Fibroblast of the aortic adventitia (primary cell): ENCODE measurements at places on chromosomes 13 and 19.

GRCh38 chr19:46107371-46107770 lies 17.1 kb downstream of the IGFL3 start:
- DNase-seq = peak; percentile 59

DNA sequence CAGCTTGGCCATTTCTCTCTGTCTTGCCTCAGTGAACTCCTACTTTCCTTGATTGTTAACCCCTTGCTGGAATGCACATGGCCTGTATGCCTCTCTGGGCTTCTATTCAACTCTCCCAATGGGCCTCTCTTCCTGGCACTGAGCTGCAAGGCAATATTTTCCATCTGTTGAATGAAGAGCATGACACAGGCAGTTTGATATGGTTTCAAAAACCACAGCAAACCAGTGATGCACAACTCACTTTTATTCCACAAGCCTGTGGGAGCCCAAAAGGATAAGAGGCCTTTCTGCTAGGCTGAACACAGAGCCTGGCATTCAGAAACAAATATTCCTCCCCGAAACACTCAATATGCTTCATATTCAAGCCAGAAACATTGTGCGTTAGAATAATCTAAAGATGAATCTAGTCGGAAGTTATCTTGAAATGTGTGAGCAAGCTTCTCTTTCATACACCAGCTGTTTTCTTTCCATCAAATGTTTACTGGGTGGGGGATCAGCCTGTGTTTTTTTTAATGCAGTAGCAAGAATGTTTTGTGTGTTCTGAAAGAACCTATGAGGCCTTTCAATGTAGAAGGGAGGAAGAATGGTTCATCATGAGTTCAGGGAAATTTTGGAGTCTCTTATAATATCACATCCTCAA lies 443.1 kb upstream of the SPRY2 start:
- DNase-seq = peak; percentile 77

- DNase-seq = peak; percentile 95
Measured at GRCh38 chr19:40221858-40222619, 3.9 kb upstream of the TTC9B start.

DNA sequence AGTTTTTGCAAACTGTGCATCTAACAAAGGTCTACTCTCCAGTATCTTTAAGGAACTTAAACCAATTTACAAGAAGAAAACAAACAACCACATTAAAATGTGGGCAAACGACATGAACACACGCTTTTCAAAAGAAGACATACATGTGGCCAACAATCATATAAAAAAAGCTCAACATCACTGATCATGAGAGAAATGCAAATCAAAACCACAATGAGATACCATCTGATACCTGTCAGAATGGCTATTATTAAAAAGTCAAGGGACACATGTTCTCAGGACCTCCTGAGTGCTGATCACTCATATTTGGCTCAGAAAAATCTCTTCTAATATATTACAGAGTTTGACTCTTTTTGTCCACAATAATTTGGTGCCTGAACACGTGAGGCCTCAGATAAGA lies 14.2 kb upstream of the LILRB1 start:
- no peak for DNase-seq

- DNase-seq = no peak
Measured at GRCh38 chr13:60275208-60275607, 111.5 kb upstream of the DIAPH3 start.

DNA sequence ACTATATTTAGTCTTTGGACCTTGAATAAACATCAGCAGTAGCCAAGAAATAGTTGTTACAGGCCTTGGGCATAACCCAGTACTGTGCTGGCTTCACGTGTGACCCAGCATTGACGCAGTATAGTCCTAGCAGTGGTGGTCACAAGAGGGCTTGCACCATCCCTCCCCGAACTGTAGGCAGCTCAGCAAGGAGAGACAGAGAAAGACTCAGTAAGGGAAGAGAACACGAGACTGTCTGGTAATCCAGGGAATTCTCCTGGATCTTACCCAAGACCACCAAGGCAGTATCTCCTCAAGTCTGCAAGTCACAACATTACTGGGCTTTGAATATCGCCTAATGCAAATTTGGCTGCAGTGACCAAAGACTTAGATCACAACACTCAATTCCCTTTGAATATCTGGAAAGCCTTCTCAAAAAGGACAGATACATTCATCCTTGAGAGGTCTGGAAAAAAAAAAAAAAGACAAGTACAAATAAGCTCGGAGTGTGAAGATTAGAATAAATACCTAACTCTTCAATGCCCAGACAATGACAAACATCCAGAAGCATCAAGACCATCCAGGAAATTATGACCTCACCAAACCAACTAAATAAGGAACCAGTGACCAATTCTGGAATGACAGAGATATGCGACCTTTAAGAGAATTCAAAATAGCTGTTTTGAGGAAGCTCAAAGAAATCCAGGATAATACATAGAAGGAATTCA lies 39.7 kb downstream of the CAB39L start:
- no peak for DNase-seq
